GM20000 (cell line): ENCODE measurements at places on chromosomes 11 and 22.
A peak's percentile ranks its signal among the peaks of the same experiment; 100 is the strongest.

GRCh38 chr11:37926772-37927171, 1328.7 kb upstream of the RAG2 start:
- DNase-seq, result no peak

DNA sequence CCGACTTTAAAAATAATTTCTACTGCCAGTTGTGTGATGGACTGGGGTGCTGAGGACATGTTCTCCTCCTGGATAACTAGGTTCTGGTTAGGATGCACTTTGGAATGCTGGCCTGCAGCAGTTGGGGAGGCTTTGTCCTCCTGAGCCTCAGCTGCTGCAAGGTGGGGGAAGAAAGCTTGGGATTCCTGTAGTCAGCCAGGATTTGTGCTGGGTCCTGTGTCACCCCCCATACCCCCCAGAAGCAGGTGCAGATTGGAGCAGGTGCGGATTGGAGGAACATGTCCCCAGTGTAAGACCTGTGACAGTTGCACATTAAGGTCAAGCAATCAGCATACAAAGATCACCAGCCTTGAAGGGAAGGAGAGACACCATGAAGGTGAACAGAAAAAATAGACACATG, 51.1 kb downstream of the MED15 start:
- no peak for DNase-seq

DNA sequence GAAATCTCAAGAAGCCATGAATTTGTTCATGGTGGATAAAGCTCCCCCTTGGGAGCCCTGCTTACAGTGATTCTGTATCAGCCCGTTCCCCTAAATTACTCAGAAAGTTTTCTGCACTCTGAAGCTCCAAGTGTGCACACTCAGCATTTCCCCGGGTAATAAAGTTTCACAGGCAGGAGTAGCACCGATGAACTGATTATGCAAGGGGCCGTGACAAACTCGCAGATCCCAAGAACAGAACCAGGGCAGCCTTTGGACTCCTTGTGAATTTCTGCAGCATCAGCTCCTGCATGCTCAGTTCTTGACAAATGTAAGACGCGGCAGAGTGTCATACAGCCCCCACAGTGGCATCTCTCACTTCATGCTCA, 73.5 kb downstream of the COMMD9 start:
- DNase-seq, result no peak

GRCh38 chr22:40904101-40904500, 42.2 kb upstream of the DNAJB7 start:
- DNase-seq, result no peak

- DNase-seq, result no peak
Observed at GRCh38 chr11:119391275-119391674, 9.8 kb upstream of the USP2 start.

DNA sequence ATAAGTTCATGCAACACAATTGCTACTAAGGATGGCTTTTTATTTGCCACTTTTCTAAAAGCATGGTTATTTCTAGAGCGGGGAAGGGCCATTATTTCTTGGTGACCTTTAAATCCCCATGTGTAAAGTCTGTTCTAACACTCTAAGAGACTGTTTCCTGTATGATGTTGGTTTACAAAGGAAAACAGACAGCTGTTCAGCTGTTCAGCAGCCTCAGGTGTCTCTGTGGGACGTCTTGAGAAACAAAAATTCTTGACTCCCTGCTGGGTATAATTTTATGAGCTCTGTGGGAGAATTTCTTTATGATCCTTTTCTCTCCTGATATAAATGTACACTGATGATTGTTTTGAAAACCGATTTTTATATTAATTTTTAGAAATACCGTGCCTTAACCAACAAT, 13.9 kb downstream of the MUC15 start:
- DNase-seq, result no peak

DNA sequence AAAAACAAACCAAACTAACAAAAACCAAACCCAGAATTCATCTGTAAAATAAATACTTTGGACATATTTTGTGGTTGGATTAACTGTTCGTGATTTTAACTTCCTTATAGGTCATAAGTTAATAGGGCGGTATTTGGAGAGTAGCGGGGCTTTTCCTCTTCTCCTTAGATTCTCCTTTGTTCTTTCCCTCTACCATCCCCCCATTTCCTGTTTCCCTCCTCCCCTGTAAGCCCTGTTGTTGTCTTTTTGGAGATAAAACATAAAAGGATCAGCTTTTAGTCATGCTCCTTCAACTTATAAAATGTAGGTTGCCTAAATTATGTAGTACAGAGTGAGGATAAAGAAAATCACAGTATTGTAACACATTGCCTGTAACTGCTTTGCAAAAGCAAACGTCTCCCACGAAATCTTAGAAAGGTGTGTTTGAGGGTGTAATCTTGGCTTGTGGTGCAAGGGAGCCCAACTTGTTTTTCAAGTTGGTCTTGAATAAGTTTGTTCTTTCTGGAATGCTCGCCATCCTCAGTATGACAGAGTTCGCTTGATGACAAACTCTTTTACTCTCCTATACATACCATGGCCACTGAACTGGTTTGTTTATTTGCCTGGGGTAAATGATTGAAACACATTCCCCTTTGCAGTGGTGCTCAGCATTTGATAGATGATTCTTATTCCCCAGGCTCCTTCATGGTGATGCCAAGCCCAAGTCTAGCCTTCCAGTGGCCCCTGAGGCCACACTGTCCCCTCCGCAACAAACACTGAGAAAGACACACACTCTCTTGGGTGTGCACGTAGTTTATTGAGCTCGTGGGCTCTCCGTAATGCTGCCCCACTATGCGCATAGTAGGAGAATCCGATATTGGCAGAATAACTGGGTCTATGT, 49.4 kb downstream of the TEAD1 start:
- DNase-seq, result no peak

DNA sequence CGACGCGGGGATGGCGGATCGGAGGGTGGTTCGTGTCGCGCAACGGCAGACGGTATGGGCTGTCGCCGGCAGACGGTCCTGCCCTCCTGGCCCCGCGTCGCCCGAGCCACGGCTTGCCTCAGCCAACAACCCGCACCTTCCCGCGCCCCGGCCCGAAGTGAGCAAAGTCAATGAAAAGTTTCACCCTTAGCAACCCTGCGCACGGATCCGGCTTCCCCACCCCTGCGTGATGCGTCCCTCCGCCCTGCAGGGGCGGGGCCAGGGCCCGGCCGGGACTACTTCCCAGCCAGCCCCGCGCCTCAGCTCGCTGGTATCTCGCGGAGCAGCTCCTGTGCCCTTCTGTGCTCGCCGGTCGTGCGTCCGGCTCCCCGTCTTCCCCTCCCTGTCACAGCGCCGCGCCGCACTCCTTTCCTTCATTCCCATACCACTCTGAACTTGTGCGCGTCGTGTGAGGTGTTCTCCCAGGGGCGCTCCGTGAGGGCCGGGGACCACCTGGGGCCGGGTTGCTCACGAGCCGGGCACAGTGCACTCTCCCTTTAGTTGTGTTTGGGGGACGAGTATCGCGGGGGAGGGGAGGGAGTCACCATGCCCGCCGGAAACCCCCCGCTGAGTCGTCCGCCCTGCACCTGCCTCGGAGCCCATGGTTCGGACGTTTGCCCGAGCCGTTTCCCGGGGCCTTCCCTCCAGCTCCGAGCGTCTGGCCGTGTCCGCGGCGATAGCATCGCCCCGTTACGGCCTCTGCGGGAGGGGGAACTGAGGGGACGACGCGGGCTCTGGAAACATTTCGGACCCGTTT, at the start of gene TOB2:
TOB2 (minus strand) TSS at position 163 of the 796 bp plus-strand sequence. CDS start 9,456 bp downstream, outside the sequence.
- DNase-seq, result peak; percentile 91

- peak; percentile 60 for DNase-seq
Observed at GRCh38 chr11:123707606-123708205, 33.8 kb downstream of the ZNF202 start.

GRCh38 chr11:100467821-100468508, 219.1 kb upstream of the ARHGAP42 start:
- peak; percentile 17 for DNase-seq

DNA sequence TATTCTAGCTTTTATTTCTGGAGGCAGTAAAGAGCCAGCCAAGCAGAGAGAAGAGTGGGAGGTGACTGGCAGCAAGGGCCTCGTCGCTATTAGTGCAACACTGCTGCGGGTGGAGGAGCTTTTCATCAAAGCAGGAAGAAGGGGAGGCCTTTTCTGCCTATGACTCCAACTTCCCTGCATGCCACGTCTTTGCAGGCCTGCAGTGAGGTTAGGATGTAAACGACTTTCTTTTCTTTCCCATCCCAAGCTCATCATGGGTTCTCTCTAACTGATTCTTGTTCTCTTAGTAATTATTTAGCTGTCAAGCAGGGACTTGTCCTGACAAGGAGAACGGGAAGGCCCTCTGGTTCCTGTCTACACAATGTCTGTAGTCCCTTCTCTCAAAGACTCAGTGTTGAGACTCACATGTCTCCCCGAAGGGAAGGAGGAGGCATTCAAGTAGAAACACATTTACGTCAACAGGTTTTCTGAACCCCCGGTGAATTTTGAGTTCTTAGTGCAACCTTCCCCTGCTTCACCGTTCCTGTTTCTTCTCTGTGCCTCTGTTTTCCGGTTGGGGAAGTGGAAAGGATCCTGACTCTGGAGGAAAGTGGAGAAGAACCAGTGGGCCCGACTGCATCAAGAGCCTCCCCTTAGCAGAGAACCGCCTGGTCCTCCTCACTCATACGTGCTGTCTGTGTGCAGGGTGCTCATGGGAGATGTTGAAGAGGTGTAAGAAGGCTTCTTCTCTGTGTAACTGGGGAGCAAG, 56.9 kb downstream of the PACS1 start:
- DNase-seq, result peak; percentile 39

DNA sequence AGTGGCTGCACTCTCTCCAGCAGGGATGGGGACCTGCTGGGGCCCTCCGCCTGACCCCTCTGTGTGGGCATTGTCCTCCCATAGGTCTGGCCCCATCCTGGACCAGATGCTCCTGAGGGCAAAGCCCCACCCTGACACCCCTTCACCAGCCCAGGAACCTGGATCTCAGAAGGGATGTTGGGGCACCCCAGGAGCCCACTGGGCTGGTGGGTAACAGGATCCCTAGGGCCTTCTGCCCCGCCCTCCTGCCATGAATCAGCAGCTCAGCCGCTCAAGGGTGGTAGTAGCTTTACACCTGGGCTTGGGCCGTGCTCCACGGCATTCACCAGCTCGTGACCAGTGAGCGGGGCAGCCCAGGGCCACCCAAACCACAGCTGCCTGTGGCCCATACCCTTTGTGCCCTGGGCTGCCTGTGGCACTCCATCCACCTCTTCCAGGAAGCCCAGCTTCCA, 1.0 kb upstream of the MAPK12 start:
- no peak for DNase-seq

DNA sequence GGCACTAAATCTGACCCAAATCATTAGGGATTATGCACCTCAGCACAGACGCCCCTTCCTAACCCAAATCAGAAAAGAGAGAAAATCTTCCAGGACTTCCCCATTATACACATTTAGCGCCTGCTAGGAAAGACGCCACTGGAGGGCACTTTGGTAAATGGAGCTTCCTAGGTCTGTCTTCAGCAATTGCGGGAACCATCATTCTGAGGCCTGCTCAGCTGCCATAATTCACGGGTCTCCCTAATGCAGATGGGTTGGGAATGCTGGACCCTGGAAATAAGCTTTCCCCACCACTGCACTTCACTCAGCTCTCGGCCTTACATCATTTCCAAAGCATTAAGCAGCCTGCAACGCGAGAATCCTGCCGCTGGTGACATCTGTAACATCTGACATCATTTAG, 86.2 kb upstream of the OPCML start:
- DNase-seq, result no peak

GRCh38 chr22:37449331-37450001, 22.2 kb upstream of the ELFN2 start:
- DNase-seq, result no peak

GRCh38 chr11:59183771-59184170, 11.8 kb downstream of the DTX4 start:
- DNase-seq, result no peak

GRCh38 chr11:10796191-10796590, 12.5 kb downstream of the EIF4G2 start:
- DNase-seq, result no peak

DNA sequence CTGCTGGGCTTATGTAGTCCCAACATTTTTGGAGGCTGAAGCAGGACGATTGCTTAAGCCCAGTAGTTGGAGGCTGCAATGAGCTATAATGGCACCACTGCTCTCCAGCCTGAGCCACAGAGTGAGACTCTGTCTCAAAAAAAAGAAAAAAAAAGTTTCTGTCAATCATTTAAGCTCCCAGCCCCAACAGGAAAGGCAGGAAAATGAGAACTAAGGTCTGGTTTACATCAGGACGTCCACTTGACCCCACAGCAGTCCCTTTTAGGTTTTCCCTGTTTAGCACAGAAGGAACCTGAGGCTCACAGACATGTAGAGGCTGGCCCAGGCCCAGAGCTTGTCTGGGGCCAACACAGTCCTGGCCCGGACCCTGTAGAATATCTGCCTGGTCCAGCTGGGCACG, 9.2 kb upstream of the TTLL1 start:
- no peak for DNase-seq

DNA sequence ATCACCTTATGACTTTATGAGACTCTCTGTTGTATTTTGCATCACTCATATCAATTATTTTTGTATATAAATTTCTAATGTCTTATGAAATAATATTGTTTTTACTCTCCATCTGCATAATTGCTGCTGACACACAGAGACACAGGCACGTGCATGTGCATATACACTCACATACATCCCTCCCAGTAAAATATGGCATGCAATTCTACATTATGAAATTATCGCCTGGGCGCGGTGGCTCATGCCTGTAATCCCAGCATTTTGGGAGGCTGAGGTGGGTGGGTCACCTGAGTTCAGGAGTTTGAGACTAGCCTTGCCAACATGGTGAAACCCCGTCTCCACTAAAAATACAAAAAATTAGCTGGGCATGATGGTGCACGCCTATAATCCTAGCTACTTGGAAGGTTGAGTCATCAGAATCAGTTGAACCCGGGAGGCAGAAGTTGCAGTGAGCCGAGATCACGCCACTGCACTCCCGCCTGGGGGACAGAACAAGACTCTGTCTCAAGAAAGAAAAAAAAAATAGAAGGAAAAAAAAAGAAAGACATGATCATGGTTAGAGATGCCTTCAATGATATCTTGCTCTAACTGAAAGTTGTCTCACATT, 96.7 kb upstream of the LUZP2 start:
- DNase-seq, result no peak

DNA sequence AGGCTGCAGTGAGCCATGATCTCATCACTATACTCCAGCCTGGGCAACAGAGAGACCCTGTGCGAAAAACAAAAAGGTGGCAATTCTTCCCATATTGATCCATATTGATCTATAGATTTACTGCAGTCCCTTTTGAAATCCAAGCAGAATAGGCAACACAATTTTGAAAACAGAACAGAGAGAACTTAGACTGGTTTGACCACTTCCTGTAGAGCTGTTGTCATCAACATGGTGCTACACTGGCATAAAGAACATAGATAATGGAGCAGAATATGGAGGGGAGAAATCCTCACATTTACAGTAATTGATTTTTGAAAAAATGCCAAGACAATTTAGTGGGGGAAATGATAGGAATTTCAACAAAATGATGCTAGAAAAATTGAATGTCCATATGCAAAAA, 34.1 kb downstream of the GRK3 start:
- DNase-seq, result no peak

GRCh38 chr22:33854724-33855123, 65.6 kb downstream of the LARGE1 start:
- no peak for DNase-seq

GRCh38 chr11:66619080-66619554, 2.7 kb downstream of the RBM14 start:
- peak; percentile 58 for DNase-seq
